Hematopoietic multipotent progenitor cell treated with erythropoietin and hydrocortisone succinate and interleukin-3 and kit ligand, for 4 days (in vitro differentiated cells): ENCODE measurements at places on chromosomes 1 and 21.
A peak's percentile ranks its signal among the peaks of the same experiment; 100 is the strongest.

DNA sequence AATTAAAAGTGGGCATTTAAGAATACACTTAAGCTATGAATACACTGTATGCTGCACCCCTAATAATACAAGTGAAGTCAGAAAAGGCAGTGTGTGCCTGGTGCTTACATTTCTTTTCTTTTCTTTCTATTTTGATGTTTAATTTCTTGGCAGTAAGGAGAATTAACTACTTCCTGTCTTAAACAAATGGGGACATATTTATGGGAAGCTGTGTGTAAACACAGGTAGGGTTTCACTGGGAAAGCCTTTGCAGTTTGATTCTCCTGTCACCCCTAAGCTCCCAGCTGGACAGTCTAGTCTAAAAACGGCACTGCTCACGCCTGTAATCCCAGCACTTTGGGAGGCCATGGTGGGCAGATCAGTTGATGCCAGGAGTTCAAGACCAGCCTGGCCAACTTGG, 146.0 kb downstream of the MIS18A start:
- DNase-seq = no peak

- DNase-seq = no peak
These were observed 88.3 kb downstream of the COL24A1 start for GRCh38 chr1:86068271-86068721.

DNA sequence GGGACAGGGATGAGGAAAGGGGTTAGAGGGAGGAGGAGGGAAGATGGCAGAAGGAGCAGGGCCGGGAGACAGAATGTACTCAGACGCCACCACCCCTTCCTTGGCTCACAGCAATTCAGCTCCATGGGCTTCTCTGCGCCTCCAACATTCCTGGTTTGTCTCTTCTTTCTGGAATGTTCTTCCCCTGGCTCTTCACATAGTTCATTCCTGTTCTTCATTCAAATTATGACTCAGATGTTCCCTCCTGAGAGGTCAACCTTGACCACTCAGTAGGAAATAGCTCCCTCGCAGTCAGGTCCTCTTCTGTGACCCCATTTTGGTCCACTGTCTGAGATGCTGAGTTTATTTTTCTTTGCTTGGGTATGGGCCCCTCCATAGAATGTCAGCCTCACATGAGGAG, 203.2 kb downstream of the C1orf94 start:
- DNase-seq = no peak

- DNase-seq = no peak
These were observed 4.4 kb upstream of the PHTF1 start for GRCh38 chr1:113763661-113764060.

DNA sequence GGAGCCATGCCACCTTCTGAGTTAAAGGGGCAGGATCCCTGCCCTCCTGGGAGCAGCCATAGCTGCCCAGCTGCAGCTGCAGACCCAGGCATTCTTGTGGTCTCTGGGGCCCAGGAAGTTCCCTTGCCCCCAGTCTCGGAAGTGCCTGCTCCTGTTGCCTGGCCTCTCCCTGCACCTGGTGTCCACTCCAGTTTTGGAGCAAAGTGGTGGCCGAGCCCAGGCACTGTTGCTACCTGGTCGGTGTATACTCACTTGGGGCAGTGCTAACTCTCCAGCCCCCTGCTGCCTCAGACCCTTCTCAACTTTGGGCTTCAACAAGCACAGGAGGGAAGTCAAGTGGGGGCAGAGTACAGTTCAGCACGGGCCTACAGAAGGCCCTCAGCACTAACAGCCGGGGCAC, 352.9 kb upstream of the NCAM2 start:
- no peak for DNase-seq

DNA sequence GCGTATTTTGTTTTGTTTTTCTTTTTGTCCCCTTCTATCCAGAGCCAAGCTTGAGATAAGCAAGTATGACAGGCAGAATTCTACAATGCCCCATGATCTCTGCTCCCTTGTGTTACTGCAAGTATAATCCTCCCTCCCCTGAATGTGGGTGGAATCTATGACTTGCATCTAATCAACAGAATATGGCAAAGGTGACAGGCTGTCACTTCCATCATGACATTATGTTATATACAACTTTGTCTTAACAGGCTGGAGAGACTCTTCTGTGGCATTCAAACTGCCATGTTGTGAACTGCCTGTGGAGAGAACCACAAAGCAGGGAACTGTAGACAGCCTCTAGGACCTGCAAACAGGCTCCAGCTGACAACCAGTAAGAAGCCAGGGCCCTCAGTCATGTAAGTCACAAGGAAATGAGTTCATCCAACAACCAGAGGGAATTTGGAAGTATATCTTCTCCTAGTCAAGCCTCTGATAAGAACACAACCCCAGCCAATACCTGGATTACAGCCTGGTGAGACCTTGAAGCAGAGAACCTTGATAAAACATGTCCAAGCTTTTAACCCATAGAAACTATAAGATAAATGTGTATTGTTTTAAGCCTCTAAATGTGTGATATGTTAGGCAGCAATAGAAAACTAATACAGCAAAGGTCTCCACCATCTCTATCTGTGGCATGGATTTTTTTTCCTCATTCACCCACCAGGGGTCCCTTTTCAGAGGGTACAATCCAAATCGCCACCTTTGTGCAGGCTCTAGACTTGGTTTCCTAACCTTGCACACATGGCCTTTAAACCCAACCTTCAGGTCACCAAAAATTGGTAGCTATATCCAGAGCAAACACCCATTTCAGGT, 5.7 kb upstream of the C1orf162 start:
- DNase-seq = peak; percentile 24

- peak; percentile 24 for DNase-seq
These were observed 77.6 kb downstream of the CLIC4 start for GRCh38 chr1:24822887-24823286.

DNA sequence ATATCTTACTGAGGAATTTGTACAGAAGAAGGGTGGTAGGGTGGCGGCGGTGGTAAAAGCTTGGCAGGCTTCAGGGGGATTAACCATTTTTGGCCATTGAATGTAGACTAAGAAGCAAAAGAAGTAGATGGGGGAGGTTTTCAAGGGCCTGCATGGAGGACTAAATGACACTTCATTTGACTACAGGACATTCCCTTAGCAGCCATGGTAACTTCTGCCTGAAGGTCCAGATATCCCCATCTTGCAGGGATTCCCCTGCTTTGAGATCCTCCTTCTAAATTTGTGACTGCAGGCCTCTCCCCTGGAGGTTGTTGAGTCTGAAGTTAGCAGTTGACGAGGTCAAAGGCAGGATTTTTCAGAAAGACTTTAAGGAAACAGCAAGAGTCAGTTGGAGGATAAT, 4.8 kb downstream of the VASH2 start:
- DNase-seq = no peak

- peak; percentile 82 for DNase-seq
These were observed 28.4 kb upstream of the NFIA start for GRCh38 chr1:61053712-61054600.

DNA sequence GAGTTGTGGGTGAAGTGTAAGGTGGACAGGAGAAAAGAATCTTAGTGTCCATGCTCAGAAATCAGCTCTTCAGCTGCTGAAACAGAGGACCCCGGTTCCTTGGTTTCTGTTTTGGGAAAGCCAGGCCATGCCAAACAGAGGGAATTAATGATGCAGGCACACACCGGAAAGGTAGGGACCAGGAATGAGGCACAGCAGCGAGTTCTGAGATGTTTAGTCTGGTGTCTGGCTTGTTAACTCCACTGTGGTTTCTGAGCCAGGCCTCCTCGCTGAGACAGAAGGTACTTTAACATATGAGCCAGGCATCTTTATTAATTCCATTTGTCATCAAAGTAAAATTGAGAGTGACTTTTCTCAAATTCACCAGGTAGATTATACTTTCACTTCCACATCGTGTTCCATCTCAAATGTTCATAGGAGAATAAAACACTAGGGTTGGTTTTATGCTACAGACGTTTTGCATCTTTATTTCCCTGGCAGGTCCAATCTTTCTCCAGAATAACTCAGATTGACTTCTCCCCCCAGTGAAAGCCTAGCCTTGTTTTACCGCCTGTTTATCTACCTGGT, 23.5 kb downstream of the LRRC8D start:
- DNase-seq = no peak

GRCh38 chr1:65704318-65704717, 88.4 kb upstream of the PDE4B start:
- DNase-seq = no peak

- DNase-seq = no peak
These were observed 53.1 kb downstream of the MEGF6 start for GRCh38 chr1:3558036-3558726.

- peak; percentile 57 for DNase-seq
These were observed 6.5 kb upstream of the RPTN start for GRCh38 chr1:152165286-152166077.

- DNase-seq = no peak
These were observed 55.9 kb upstream of the ATP5PO start for GRCh38 chr21:33971492-33972013.

- DNase-seq = no peak
These were observed 15.3 kb upstream of the CHIT1 start for GRCh38 chr1:203244776-203245175.

- no peak for DNase-seq
These were observed 29.2 kb downstream of the INKA2 start for GRCh38 chr1:111709986-111710385.

DNA sequence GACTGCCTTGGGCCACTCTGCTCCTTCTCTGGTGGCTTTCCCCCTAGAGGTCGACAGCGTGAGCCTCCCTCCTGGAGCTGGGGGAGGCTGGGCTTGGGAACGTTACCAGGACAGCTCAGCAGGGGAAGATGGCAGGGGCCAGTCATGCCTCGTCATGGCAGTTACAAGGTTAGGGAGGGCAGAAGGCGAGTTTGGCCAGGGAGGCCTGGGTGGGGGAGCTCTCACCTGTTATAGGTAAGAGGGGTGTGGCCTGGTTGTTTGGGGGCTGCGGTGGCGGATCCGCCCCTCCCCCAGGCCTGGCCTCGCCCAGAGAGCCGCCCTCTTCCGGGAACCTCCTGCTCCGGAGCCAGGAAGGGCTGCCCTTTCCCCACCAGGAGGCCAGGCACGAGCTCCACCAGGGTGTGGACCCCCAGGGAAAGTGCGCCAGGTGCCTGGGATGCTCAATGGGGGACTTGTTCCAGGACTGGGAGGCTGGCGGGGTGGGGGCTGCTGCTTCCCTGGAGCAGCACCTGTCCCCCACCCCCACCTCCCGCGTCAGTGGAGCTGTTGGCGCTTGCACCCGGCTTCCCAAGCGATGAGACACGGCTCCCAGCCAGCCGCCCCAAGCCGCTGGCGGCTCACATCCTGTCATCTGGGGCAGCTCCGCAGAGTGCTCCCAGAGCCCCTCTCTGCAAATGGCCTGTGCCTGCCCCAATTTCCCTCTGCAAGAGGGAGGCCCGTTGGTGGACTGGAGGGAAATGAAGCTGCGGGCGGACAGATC, 23.6 kb upstream of the PKP1 start:
- DNase-seq = no peak
